ENCODE measurements at places on chromosomes 6 and 20. TPM values are rescaled to one million over a fixed set of nuclear protein-coding genes. Genes with fewer than 3 reads are reported as not detected.

The CFAP206 gene
- total RNA-seq = 0.97 TPM

The GTSF1L gene
- total RNA-seq = not detected

The MCHR2 gene
- total RNA-seq = not detected

The MOG gene
- total RNA-seq = not detected

The MLIP gene
- not detected for total RNA-seq

The MCCD1 gene
- total RNA-seq = not detected

The NKAPL gene
- not detected for total RNA-seq

The RHAG gene
- not detected for total RNA-seq

The PSORS1C2 gene
- total RNA-seq = not detected

The LTB gene
- not detected for total RNA-seq

The CTCFL gene
- not detected for total RNA-seq

The NCOA7 gene
- 26.1 TPM for total RNA-seq

The DUSP15 gene
- total RNA-seq = 9.2 TPM

All from H4 (cell line).